Mesendoderm (in vitro differentiated cells): ENCODE measurements at places on chromosomes 11 and 22.

DNA sequence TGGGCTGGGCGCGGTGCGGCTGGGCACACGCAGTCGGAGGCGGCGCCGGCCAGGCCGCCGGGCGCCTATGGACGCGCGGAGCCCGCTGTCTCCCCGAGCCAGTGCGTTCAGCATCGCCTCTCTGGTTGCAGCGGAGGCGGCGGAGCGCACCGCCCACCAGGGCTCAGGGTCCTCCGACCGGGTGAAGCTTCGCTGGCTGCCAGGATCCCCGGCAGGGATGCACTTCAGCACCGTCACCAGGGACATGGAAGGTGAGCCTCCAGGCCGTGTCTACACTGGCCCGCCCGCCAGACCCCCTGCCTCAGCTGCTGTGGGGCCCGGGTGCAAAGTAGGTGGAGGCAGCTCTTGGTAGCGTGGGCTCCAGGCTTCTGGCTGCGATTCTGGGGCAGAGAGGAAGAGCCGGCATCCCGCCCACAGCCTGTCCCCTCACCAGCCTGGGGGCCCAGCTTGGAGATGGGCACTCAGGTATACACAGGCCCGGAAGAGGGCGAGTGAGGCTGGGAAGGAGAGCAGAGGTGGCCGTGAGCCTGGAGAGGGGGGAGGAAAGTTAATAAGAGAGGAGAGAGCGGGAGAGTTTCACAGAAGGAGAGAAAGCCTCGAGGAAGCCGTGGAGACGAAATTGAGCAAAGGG, 1.0 kb upstream of the TBX1 start:
- no peak for DNase-seq

GRCh38 chr22:35409783-35410662, 10.1 kb downstream of the MCM5 start:
- no peak for DNase-seq

DNA sequence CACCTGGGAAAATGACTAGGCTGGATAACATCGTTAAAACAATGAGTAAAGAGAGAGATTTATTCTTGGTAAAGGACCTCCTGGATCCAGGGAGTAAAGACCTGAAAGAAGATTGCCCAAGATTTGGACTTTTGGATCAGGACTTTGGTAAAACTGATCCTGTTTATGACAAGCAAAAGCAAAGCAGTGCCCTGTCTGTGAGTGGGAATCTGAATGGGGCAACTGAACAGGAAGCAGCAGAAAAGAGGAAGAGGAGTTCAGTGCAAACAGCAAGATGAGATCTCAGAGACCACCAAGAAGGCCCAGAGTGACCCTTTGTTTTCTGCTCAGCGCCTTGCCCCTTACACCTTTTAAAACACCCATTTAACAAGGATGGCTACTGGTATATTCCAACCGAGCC, 122.0 kb downstream of the VPREB1 start:
- DNase-seq: no peak

DNA sequence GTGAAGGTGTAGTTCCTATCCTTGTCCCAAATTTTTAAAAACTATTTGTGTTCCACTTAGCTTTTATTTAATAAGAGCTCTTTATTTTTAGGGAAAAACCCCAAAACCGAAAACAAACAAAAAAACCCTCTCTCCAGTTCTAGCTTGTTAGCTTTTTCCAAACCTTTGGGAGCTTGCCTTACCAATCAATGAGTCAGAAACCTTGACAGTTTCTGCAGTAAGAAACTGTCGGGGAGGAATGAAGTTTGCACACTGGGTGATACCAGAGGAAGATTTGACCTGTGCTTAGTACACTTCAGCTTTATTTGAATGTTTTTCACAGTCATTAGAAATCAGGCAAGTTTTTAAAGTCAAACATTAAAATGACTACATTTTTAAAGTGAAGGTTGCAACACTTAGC, 105.0 kb downstream of the FAT3 start:
- peak; percentile 38 for DNase-seq

- no peak for DNase-seq
Observed at GRCh38 chr22:31461699-31462098, 27.9 kb downstream of the EIF4ENIF1 start.

GRCh38 chr11:2419638-2420501, 19.3 kb downstream of the TSSC4 start:
- peak; percentile 67 for DNase-seq

GRCh38 chr11:33725496-33725895, 10.7 kb downstream of the CD59 start:
- DNase-seq: no peak

DNA sequence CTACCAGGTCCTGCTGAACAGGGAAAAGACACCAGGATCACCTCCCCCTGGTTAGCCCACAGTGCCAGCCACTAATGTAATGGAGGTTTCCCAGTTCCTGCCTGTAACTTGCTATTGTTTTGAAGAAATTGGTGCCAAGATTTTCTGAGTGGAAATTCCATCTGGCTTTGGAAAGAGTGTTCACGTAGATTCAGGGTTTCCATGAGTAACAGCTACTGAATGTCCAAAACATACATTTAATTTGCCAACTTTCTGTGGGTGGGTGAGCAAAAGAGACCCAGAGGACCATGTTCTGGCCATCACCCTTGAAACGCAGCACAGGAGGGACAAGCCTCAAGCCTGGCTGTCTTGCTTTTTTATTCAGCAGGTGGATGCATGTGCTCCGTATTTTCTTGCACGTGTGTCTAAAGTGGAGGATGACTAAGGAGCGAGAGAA, 8.8 kb upstream of the DKK3 start:
- no peak for DNase-seq

- DNase-seq: no peak
Observed at GRCh38 chr11:18700375-18700774, 1.8 kb downstream of the TMEM86A start.
